ENCODE measurements at places on chromosomes 1 and 21. TPM values are rescaled to one million over a fixed set of nuclear protein-coding genes. Genes with fewer than 3 reads are reported as not detected.

The SFN gene
- not detected for polyA plus RNA-seq

The NBPF10 gene
- 0.77 TPM for polyA plus RNA-seq

The ANKRD35 gene
- polyA plus RNA-seq, result 0.78 TPM

The GPA33 gene
- polyA plus RNA-seq, result 0.15 TPM

The SLC16A4 gene
- not detected for polyA plus RNA-seq

The C8A gene
- not detected for polyA plus RNA-seq

The MIXL1 gene
- not detected for polyA plus RNA-seq

Data from Purkinje cell (primary cell).